ENCODE measurements at places on chromosomes 1 and 21. TPM values are rescaled to one million over a fixed set of nuclear protein-coding genes. Genes with fewer than 3 reads are reported as not detected.

ACAP3 gene
- 16.2 TPM for total RNA-seq

OLFML3 gene
- total RNA-seq = 0.29 TPM

LMOD1 gene
- total RNA-seq = not detected

HES3 gene
- total RNA-seq = not detected

RNF186 gene
- total RNA-seq = not detected

TCP10L gene
- total RNA-seq = 0.58 TPM

FAM72D gene
- 0.17 TPM for total RNA-seq

OR2AK2 gene
- total RNA-seq = not detected

POU3F1 gene
- 6.2 TPM for total RNA-seq

GRCh38 chr1:107326824-107327445 lies 186.1 kb downstream of the NTNG1 start:
- DNase-seq = no peak

DNA sequence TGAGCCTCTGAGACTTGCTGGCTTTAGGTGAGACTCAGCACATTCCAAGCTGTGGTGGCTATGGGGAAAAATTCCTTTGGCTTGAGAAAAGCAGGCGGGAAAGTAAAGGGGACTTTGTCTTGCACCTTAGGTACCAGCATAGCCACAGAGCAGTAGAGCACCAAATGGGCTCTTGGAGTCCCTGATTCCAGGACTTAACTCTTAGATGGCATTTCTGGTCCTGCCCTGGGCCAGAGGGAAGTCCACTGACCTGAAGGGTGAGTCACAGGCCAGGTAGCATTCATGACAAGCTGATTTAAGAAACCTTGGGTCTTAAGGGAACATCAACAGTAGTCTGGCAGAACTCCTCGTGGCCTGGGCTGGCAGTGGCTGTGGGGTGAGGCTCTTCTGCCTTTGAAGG lies 344.7 kb downstream of the DUSP10 start:
- no peak for DNase-seq

DNA sequence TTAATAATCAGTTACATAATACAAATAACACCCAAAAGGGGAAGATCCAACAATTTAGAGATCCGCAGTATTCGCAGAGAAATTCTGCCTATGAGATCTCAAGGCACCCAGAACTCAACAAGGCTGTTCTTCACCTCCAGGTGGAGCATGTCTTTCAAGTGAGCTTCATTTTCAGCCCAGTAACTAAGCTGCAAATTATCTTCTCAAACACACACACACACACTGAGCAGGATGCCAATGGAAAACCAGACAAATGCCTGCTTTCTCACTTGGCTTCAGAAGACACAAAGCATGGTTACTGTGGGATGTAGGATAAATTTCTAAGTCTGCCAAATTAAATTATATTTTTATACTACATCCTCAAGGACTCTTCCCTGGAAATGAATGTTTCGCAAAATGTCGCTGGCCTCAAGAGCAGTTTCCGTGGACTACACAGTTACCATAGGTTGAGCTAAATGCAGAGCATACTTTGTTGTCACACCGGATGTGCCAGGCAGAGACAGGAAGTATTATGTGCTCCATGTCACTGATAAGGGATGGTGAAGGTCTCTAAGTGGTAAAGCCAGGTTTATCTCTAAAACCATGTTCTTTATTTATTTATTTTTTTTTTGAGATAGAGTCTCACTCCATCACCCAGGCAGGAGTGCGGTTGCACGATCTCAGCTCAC lies 30.3 kb downstream of the UBR4 start:
- DNase-seq = no peak

DNA sequence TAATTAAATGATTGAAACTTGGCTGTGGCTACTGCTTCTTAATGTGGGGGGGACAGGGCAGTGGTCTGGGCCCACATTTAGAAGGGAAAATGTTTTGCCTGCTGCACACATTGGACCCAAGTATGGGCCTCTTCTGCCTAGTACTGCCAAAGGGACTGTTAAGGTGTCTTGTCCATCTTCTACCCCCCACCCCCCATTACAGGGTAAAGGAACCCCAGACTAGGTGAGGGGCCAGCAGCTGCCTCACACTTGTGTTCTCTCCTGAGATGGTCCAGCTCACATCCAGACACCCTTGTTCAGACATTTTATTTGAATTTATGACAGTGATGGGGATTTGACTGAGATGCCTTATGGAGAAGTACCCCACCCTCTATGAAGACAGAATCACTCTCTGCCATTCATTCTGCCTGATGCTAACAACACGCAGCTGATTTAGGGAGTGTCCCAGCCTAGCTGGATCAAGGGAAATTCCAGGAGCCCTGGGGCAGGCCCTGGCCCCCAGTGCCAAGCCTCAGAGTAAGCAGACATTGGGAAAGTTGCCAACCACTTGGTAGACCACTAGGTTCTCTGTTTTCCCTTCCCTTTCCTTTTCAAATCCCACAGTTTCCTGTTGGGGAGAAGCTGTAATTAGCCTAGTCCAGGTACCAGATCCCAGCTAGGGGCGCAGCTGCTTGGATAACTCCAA lies 42.1 kb downstream of the YARS1 start:
- DNase-seq = no peak

DNA sequence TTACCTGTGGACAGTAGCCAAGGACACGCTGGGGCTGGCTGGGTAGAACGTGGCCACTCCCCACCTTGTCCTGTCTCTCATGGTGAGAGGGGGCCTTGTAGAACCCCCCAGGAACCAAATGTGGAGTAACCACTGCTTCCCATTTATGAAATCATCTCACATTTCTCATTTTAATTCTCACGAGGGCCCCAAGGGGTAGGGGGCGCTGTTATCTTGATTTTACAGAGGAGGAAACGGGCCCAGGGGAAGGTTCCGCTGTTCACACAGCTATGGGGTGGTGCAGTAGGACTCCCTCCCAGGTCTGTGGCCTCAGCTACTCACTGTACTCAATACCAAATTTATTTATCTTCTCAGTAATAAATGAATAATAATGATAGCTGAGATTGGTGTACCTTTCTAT lies 5.5 kb downstream of the SMPDL3B start:
- no peak for DNase-seq

DNA sequence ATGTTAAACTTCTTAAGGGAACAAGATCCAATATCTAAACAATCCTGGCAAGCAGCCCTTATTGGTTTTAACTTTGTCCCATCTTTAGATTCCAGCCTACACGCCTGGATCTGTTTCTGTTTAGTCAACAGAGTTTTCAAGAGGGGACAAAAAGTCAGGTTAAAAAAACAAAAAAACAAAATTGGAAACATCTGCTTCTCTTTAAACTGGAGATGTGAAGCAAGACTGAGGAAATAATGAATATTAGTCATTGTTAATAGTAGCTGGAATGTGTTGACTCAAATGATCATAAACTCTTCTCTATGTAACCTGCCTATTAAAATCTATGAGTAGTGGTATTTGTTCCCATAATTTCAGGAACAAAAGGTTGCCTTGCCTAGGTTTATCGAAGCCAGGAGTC lies 55.0 kb downstream of the NID1 start:
- DNase-seq = no peak

DNA sequence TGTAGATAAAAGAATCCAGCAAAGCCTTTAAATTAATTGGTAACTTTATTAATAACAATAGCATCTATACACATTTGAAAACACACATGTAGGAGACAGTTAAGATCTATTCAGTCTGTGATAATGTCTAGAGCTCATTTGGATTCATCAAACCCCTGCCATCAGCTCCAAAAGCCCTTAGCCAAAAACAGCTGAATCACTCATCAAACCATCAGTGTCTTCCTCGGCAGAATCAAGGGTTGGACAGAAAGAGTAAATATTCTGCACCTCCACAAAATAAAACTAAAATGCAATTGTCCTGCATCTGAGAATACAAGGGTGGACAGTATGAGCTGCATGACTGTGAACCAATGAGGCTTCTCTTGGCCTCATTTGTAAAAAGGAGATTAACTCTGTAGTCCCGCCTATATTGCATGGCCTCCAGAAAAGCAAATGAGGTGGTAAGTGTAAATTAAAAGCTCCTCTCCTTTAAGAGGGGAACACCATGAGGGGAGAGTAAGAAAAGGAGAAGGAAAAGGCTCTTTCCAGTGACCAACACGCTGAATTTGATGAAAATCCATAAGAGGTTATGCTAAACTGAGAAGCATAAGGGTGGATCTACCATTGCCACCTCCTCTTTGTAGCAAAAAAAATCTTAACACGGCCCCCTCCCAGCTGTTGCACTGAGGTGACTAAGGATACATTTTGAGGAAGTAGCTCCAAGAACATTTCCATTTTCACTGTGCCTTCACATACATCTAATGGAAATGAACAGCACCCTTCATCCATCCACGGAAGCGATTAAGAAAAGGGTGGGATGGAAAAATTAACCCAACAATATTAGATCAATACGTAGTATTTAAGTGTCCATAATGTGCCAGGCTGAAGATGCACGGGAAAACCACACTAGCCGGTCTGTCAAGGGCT lies 14.7 kb upstream of the BOLA1 start:
- no peak for DNase-seq

DNA sequence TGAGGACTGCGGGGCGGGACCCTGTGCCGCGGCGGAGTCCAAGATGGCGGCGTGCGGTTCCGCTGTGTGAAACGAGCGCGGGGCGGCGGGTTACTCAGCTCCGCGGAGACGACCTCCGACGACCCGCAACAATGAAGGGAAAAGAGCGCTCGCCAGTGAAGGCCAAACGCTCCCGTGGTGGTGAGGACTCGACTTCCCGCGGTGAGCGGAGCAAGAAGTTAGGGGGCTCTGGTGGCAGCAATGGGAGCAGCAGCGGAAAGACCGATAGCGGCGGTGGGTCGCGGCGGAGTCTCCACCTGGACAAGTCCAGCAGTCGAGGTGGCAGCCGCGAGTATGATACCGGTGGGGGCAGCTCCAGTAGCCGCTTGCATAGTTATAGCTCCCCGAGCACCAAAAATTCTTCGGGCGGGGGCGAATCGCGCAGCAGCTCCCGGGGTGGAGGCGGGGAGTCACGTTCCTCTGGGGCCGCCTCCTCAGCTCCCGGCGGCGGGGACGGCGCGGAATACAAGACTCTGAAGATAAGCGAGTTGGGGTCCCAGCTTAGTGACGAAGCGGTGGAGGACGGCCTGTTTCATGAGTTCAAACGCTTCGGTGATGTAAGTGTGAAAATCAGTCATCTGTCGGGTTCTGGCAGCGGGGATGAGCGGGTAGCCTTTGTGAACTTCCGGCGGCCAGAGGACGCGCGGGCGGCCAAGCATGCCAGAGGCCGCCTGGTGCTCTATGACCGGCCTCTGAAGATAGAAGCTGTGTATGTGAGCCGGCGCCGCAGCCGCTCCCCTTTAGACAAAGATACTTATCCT lies 430 bp downstream of the RBM15 start:
- DNase-seq = no peak

- DNase-seq = no peak
Observed at GRCh38 chr1:160047111-160047991, 15.6 kb upstream of the PIGM start.

GRCh38 chr1:89610457-89611011 lies 22.4 kb upstream of the LRRC8C start:
- DNase-seq = no peak

- DNase-seq = no peak
Observed at GRCh38 chr1:53294567-53294966, 33.3 kb downstream of the LRP8 start.

DNA sequence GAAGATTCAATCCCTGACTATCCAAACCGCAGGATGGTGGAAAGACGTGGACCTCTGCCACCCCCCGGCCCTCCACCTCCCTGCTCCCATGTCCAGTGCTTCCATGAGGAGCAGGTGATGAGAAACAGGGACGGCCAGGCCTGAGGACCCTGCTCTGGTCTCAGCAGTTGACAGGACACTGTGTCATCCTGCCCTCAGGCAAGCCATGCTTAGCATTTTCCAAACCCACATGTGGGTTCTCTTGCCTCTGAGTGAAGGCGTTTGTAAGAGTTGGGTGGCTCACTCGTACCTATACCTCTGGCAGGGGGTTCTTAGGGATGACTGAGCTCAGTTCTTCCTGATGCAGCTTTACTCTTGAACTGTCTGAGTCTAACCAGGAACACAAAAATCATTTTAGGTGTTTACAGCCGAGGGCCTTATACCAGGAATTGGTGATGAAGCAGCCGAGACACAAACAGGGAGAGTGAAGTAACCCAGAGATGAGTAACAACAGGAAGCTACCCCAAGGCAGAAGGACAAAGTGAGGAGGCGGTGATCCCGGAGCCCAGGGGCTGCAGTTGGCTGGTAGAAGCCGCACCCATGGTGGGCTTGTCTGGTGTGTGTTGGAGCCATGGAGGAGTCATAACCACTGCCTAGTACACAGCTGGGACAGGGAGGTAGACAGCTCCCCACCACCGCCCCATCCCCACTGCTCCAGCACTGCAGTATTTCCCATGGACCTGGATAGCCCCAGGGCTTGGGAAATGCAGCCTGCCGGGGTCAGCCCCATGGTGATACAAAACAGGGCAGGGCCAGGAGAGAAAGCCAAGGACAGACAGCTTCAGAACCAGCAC lies 21.4 kb downstream of the MYBPH start:
- DNase-seq = no peak

DNA sequence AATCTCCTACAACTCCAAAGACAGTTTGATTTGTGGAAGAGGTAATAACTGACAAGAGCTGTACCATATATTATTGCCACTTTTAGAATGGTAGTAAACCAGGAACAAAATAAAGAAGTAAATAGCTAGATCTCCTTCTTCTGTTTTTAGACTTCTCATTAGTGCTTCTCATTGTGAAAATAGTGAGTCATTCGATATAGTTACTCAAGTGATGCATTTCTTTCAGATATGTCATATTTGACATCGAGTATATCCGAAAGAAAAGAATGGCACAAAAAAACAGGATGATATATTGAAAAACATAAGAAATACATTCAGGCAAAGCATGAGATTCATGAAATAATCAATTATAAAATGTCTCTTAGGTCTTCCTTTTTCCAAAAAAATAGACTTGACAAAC lies 1346.1 kb downstream of the BRINP3 start:
- no peak for DNase-seq

DNA sequence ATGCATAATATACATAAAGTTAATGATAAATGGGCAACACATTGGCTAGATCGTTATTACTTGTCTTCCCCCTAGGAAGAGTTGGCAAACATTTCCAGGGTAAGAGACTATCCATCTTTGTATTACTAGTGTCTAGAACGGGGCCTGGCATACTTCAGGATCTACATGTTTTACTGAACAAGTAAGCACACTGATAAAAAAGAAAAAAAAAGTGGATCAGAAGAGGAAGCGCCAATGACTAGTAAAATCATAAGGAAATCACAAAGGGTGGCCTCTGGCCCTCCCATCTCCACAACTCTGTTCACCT lies 482 bp downstream of the TM2D1 start:
- no peak for DNase-seq

GRCh38 chr21:40569357-40569756 lies 277.6 kb downstream of the DSCAM start:
- no peak for DNase-seq

DNA sequence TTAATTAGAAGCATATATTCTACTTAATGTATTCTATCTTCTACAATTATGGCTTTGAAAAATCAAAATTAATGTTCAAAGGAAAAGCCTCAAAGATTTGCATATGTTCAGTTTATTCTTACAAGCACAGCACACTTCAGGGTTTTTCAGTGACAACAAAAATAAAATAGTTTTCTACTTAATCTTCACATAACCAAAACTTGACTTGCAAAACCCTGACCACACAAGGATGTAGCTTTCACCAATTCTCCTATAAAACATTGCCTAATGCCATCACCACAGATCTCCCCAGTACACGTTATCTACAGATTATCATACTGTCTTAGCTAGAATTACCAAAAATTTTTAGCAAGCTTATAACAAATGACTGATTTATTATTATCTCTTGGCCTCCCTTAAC lies 23.3 kb downstream of the LPAR3 start:
- no peak for DNase-seq
